CD4-positive, alpha-beta T cell treated with Interferon gamma for 1 hour (primary cell): ENCODE measurements at places on chromosomes 6 and 20.

GRCh38 chr6:46410334-46410953 lies 80.8 kb downstream of the RCAN2 start:
- DNase-seq = peak; percentile 7

DNA sequence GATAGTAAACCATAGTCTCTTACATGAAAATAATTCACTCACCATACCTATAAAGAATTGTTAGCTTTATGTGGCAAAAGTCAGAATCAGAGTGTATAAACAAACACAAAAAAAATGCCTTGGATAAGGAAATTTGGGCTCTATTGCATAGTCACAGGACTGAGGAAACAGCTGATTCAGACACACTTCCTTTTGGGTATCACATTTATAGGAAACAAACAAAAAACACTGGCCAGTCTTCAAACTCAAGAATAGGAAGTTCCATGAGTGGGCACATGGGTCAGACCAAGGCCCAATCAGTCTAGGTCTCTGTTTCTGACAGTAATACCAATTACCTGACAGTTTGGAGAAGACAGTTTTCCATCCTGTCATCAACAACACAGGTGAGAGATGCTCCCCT lies 8.0 kb downstream of the SLC18B1 start:
- DNase-seq = no peak

DNA sequence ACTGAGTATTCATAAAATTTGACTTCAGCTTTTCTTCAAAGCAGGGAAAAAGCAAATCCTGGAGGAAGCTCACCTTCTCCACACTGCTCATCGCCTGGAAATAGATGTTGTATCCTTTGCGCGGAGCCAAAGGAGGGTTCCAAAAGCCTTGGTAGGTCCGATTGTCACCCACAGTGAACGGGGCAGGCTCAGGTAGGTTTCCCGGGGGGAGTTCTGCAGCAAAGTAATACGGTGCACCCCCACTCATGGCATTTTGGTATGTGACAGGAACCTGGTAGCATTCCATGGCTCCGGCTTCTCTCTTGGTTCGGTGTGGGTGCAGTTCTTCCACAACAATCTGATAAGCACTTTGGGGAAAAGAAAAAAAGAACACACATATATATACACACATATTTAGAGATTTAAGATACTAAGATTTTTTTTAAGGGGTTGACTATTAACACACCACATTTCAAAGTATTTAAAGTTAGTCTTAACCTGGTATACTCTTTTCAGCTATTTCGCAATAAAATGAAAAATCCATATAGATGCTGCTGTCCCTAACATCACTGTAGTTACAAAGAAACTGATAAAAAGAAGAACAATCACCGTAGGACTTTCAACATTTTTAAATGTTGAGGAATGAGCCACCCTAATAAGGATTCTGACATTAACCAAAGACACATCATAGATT lies 166.7 kb upstream of the THEMIS start:
- no peak for DNase-seq

- no peak for DNase-seq
Observed at GRCh38 chr6:43149265-43149664, 21.8 kb upstream of the SRF start.

GRCh38 chr6:110181131-110182030 lies 1.2 kb downstream of the CDC40 start:
- no peak for DNase-seq

DNA sequence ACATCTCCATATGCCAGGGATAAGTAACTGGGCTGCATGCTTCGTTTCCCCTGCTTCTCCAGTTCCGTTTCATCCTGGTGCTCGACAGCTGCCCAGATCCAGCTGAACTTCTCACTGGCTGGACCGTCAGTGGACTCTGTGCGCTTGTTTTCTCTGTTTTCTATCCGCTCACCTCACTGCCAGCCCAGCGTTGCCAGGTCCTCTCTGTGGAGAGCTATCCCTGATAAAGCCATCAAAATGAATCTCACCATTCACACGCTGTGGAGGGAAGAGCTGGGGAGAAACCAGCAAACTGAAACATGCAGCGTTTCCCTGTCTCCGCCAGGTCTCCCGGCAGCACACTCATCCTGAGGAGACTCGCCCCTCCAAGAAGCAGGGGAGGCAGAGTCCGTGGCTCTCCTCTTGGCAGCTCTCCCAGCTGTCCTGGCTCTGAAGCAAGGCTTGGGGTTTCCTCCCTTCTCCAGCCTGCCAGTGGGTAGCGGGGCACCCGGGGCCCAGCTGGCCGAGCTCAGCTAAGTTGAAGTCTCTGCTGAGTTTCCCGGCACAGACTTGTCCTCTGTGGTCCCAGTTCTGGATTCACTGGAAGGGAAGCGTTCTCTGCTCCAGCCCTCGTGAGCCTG lies 160.9 kb downstream of the DTNBP1 start:
- DNase-seq = no peak

- no peak for DNase-seq
Observed at GRCh38 chr6:11785415-11785773, 6.8 kb upstream of the ADTRP start.

- no peak for DNase-seq
Observed at GRCh38 chr20:15289337-15289736, 951.9 kb upstream of the FLRT3 start.

GRCh38 chr6:127176146-127176545 lies 57.7 kb downstream of the RSPO3 start:
- no peak for DNase-seq

DNA sequence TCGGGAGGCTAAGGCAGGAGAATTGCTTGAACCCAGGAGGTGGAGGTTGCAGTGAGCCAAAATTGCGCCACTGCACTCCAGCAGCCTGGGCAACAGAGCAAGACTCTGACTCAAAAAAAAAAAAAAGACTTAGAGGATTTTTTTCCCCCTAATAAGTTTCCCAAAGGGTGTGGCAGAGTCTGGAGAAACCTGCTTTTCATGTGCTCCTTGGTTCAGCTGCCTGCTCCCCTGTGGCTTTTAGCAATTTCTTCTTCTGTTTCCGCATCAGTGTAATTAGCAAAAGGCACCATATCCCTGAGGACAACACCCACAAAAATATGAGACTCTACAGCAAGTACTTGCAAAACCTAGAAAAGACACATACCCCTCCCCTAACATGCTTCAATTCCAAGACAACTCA lies 28.6 kb upstream of the ZNF133 start:
- no peak for DNase-seq

- no peak for DNase-seq
Observed at GRCh38 chr20:20796766-20797440, 84.5 kb upstream of the RALGAPA2 start.

GRCh38 chr6:162019349-162019748 lies 708.2 kb downstream of the PRKN start:
- no peak for DNase-seq

GRCh38 chr6:30974490-30975252 lies 8.8 kb upstream of the MUC21 start:
- DNase-seq = no peak

DNA sequence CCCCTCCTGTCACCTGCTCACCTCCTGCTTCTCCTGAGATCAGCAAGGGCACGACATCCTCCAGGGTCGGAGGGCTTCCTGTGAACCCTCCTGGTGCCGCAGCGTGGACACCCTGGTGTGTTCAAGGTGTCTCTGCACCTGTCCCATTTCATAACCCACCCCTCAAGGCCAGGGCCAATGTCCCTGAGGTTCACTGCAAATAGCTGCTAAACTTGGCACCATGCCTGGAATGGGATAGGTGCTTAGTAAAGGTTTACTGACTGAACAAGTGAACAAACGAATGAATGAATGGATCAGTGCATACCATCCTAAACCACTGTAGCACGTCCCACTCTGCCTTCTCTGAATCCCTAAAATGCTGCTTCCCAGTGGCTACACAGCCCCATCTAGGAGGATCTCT lies 35.0 kb downstream of the SIRPA start:
- DNase-seq = no peak

DNA sequence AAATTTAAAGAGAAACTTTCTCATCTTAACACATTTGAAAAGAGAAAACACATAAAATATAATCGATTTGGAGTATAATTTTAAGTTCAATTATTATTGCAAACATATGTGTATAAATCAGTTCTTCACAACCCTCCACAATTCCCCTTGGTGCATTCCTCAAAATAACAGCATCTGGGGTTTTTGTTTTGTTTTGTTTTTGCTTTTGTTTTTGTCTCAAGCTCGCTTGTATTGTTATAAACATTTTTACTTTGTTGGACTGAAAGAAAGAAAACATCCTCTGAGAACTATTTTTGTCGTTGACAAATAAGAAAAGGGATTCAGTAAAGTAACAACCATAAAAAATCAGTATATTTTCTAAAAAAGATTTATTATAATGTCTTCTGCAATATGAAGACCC lies 60.2 kb upstream of the HIVEP1 start:
- DNase-seq = no peak

- DNase-seq = no peak
Observed at GRCh38 chr6:39402239-39402751, 79.8 kb upstream of the KCNK16 start.

- no peak for DNase-seq
Observed at GRCh38 chr20:8055096-8055495, 35.5 kb upstream of the TMX4 start.

- no peak for DNase-seq
Observed at GRCh38 chr20:55755411-55755810, 249.9 kb downstream of the CBLN4 start.

GRCh38 chr6:141981190-141981589 lies 151.5 kb upstream of the GJE1 start:
- no peak for DNase-seq

GRCh38 chr20:10312111-10312510 lies 93.5 kb downstream of the SNAP25 start:
- DNase-seq = no peak

DNA sequence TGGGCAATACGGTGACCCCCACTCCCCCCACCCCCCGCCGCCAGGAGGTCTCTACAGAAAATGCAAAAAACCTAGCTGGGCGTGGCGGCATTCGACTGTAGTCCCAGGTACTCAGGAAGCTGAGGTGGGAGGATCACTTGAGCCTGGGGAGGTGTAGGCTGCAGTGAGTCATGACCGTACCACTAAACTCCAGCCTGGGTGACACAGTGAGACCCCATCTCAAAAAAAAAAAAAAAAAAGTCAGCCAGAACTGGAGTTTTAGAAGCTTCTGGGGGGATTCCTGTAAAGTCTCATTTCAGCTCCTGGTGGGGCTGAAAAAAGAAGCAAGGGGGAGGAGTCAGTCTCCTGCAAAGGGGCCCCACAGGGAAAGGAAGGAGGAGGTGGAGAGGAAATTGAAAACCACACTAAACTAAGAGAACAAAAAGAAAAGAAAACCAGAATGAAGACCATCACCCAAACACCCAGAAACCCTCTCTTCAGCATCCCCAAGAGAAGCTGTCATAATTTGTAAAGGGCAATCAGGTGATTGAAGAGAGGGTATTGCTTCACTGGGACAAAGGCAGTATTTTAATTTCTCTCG lies 50.4 kb downstream of the NOL4L start:
- peak; percentile 59 for DNase-seq
